ENCODE measurements at places on chromosomes 6 and 20. TPM values are rescaled to one million over a fixed set of nuclear protein-coding genes. Genes with fewer than 3 reads are reported as not detected.
A peak's percentile ranks its signal among the peaks of the same experiment; 100 is the strongest.

- no peak for DNase-seq
Observed at GRCh38 chr20:15224199-15224598, 886.8 kb upstream of the FLRT3 start.

- DNase-seq = no peak
Observed at GRCh38 chr6:89554106-89554505, 84.4 kb downstream of the LYRM2 start.

The SLC25A27 gene
- 1.8 TPM for polyA plus RNA-seq

DNA sequence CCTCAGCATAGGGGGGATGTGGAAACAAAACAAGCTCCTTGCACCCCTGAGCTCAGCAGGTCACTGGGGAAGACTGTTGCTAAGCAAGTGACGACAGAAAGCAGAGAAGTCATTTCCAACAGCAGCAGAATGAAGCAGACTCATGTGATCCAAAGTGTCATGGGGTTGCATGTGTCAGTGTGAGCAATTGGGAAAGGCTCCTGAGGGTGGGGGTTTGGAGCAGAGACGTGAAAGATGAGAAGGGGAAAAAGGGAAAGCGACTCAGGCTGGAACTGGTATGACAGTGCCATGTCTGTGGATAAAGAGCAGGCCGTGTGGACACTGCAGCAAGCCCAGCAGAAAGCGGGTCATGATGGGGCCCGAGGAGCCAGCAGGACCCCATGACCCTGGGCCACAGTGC lies 363.9 kb downstream of the PREX1 start:
- DNase-seq = no peak

The OPRL1 gene
- polyA plus RNA-seq = 0.77 TPM

The RPL7L1 gene
- 51.6 TPM for polyA plus RNA-seq

DNA sequence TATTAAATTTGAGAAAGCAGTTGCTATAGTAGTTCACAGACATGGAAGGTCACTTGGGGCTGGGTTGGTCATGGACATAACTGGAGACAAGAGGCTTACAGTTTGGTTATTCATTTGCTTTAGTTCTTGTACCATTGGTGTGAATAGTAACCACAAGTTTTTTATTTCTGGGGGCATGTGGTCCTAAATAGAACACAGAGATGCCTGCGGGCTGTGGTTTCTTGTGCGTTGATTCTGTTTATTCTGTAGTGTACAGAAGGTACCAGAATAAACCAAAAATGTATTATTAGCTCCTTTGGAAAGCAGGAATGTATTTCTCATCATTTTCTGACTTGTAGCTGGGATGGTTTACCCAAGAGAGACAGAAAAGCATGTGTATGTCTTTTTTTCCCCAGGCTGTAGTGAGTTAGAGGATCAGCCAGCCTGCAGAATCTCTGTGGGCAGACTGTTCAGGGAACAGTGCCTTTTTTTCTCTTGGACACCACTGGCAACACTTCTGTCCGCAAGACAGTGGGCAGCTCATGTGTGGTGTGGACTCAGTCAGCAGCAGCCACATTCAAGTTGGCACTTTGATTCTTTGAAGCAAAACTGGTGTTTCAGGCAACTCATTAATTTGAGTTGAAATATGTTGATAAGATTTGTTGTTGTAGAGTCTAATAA lies 122.1 kb downstream of the LRRC1 start:
- no peak for DNase-seq

DNA sequence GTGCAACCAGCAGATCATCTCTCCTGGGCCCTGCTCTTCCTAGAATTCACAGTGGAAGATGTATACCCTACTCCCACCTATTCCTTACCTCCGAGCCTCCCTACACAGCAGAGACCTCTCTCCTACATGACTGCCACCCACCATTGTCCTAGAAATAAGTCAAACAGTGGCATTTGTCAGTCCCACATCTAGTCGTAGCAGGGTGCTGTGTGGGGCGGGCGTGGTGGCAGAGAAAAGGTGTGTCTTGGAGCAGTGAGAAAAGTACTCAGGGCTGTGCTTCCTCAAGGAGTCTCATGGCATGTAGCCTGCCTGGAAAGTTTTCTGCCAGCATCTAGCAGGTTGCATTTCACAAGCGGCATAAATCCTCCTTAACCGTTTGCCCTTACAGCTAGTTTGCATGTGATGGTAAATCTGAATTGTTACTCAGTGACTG lies 59.4 kb upstream of the PTGIS start:
- DNase-seq = no peak

The MEP1A gene
- polyA plus RNA-seq = 3.0 TPM

- no peak for DNase-seq
Observed at GRCh38 chr6:392441-393390, 1.2 kb downstream of the IRF4 start.

DNA sequence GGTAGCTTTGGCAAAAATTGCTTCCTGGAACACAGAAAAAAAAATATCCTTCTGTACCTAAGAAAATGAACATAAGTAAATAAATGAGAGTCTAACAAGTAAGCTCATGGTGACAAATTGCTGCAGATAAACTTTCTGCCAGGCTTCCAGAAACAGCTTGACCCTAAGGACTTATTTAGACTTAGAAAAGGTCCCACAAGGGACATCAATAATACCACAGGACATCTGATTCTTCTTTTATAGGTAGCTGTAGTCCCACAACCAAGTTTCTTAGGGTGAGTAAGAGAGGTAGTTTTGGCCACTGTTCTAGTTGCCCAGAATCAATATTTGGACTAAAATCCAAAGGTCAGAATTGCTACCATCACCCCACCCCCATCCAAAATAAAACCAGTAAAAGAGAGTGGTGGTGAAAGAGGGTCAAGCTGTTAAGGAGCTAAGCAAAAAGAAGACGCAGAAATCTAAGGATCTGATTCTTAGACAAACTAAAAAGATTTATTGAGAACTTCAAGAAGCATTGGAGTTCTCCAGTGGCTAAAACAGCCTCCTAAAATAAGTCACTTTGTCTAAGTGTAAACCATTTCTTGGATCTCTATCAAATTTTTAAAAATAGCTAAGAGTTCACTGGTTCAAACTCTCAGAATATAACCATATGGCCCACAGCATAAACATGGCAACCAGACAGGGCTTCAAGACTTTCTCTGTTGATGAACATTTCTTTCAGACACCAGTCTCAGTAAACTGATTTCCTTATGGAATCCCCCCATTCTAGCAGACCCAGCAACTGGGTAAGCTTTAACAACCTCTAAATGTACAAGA lies 180.6 kb downstream of the PTPRK start:
- peak; percentile 79 for DNase-seq

GRCh38 chr6:21937466-21937865 lies 343.9 kb downstream of the SOX4 start:
- no peak for DNase-seq
